C1 segment of cervical spinal cord (tissue), 14 donors: ENCODE measurements at places on chromosomes 5 and 9.

DNA sequence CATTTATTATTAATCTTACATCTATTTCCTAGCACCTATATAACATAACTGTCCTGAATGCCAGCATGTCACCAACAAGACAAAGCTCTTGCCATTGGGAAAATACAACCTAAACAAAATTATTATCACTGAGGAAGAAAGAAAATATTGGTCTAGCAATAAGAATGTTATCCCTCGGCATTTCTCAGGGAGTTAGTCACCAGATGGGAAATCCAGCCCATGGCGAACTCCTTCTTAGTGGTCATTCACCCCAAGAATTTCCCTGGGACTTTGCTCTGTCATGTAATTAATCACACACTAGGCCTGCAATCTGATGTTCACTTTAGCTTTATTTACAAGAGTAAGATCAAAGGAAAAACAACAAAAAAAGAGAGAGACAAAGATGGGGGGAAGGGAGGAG lies 56.1 kb upstream of the TAS2R1 start:
- no peak for DNase-seq

DNA sequence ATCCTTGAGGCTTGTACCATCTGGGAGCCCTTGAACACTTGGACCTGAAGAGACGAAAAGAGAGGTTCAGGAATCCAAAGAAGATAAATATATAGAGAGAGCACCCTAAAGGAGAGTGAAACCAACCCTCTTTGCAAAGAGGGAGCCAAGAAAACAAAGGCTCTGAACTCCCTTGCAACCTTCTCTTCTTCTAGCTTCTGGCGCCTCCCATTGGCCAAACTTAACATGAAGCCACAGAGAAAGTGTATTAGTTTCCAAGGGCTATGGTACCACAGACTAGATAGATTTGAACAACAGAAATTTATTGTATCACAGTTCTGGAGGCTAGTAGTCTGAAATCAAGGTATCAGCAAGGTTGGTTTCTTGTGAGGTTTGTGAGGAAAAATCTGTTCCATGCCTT lies 175.1 kb downstream of the HCN1 start:
- no peak for DNase-seq

GRCh38 chr5:56110646-56111403 lies 116.1 kb upstream of the IL6ST start:
- DNase-seq, result no peak

GRCh38 chr9:123373946-123374345 lies 17.9 kb downstream of the CRB2 start:
- no peak for DNase-seq

- DNase-seq, result no peak
These were observed 41.6 kb downstream of the RAB14 start for GRCh38 chr9:121160025-121160424.

DNA sequence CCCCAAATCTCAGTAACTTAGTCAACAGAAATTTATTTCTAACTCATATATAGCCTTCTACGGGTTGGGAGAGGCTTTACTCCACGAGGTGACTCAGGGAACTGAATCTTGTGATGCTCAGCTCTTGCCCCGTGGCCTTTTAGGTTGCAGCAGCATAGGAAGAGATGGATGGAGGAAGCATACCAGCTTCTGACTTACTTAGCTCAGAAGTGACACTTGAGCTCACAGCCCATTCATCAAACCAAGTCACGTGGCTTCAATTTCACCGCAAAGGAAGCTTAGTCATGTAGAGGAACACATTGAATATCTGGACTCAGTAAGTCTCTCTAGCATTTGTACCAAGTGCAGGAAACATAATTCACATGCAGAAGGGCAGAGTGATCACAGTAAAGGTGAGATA lies 124.1 kb upstream of the KCNN2 start:
- no peak for DNase-seq

- DNase-seq, result peak; percentile 47
These were observed at the start of gene HSPB3 for GRCh38 chr5:54455413-54456157. TSS of gene HSPB3 (plus strand) at chr5:54455699. CDS start at chr5:54455790, 91 bp downstream.

DNA sequence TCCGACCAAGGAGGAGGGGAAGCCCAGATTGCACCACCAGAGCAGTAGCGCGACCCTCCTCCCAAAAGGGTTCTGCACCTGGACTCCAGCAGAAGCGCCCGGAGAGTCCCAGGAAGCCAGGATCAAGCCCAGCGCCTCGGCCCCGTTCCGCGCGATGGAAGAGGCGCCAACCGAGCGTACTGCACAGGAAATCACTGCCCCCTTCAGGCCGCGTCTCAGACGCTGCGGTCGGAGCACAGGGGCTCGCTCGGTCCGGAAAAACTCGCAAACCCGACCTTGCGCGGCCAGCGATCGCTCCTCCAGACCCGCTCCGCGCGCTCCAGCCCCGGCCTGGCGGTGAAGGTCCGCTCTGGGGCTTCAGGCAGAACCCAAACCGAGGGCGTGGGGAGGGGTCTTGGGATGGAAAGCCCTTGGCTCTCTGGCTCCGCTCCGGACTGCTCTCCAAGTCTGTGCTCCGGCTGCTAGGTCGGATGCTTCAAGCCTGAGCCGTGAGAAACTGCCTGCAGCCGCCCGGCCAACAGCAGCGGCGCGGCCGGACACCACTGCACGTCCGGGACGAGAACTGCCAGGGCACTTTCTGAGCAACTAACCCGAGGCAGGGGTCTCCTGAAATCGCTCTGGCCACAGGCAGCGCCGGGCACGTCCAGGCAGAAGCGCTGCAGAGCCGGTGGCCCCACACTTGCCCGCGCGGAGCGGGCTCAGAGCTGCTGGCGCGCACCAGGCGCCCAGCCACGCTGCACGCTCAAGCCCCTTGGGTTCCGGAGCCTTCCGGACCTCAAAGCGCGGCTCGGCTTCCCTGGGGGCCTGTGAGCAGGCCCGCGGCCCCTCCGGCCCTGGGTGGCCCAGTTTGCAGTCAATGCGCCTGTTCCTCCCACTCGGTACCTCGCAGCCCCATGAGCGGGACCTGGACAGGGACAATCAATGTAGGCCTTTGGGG lies 1.3 kb downstream of the GABBR2 start:
- DNase-seq, result no peak

DNA sequence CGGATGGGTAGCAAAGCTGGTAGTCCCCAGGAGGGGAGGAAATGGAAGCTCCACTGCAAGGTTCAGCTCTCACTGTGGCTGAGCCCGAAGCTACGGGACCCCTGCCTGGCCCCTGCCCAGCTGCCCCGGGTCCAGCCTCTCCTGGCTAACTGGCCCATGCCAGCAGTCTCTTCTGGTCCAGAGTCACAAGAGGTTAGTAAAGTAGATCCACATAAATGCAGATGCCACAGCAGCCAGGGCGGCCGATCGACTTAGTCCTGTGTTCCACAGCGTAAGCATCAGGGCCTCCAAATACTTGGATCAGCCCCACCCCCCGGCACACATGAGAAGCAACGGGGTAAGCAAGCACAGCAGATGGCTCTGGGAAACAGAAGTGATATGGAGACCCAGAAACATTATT lies 42.1 kb downstream of the MRPL36 start:
- no peak for DNase-seq

- DNase-seq, result no peak
These were observed 35.3 kb upstream of the MACIR start for GRCh38 chr5:103223031-103223955.

DNA sequence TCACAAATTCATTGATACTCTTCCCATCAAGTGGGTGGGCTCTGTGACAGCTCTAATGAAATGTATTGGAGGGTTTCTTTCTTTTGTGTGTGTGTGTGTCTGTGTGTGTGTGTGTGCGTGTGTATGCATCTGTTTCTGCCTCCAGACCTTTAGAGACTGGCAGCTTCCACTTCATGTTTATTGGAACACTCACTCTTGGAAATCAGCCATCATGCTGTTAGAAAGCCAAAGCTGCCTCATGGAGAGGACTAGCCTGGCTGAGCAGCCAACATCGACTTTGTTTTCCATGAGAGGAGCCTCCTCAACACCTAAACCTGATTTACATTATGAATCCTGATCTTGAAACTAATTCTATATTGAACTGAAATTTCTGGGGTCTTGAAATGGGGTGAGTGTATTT lies 128.5 kb upstream of the FAM174A start:
- no peak for DNase-seq

DNA sequence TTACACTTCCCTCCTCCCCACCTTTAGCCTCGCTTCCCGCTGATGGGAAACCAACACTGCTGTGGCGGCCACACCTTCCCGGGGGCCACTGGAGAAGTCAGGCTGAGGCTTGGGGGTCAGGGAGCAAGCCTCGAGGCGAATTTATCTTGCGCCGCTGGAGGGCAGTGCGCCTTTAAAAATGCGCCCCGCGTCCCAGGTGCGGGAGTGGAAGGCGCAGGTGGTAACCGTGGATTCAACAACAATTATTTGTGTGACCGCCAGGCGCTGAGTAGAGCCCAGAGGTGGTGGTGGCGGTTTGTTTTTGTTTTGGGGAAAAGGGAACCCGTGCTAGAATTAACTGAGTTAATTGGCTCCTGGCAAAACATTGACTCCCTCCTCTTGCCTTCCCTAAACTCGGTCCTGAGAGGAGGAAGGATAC lies 1.1 kb downstream of the CFAP77 start:
- no peak for DNase-seq

- no peak for DNase-seq
These were observed 609.9 kb downstream of the ACTL7B start for GRCh38 chr9:108245901-108246300.

DNA sequence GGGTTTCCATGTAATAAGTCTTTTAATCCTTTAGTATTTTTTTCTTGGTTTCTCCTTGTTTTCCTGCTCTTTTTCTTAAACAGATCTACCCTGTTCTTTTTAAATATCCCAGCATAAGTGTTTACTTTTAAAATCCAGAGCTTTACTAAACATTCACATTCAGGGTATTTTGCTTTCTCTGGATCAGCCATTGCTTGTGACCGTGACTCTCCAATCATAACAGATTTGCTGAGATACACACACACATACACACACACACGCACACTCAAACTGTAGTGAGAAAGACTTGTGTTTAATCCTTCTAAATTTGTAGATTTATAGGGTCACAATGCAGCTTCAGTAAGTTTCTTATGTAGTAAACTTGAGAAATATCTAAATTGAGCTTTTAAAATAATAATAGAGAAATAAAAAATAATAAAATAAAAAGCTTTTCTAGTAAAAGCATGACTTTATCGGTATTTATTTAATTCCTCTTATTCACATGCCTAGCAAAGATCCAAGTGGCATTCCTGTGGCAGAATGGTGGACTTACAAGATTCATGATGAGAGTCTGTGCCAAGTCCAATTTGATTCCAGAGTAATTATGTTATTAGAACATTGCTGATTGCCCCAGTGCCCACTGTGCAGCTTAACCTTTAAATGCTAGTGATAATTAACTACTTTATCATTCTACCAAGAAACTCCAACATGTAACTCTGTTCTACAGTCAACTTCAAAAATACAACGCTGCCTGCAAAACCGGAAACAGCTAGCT lies 129.0 kb downstream of the TLE4 start:
- DNase-seq, result no peak

DNA sequence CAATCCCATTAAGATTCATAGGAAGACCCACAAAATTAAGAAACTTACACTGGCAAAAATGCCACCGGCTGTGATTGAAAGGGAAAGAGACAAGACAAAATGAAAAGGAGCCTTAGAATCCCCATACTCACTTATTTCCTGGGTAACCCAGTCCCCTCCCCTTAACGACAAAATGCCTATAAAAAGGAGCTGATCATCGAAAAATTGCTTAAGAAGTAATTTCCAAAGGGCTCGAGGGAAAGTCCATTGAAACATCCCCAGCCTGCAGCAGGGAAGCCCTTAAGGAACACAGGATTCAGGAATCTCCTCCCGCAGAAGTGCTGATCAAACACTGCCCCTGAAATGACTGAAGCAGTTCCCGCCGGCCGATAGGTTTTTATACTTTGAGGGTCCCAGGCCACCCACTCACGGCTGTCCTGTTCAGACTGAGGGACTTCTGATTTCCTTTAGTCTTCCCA lies 677 bp upstream of the ZNF79 start:
- no peak for DNase-seq

- DNase-seq, result no peak
These were observed 8.6 kb downstream of the FSTL4 start for GRCh38 chr5:133603711-133604110.

GRCh38 chr9:93479726-93480125 lies 26.3 kb upstream of the FAM120AOS start:
- DNase-seq, result no peak

DNA sequence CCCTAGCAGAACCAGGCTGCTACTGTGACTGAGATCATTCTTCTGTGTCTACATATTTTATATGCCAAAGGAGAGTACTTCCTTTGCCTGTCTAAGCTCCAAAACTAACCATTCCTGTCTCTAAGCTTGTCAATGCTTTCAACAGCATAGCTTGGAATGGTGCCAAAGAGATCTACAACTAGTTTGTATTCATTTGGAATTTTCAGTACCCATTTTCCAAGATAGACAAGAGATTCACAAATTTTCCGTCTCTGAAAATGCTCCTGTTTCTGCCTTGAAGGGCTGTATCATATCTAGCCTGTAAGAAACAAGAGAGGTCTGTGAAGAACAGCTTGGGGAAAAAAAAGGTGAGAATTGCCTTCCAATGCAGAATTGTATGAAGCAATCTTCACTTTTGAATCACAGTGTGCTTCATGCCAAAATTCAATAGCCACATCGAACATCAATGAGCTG lies 334.4 kb upstream of the ACTBL2 start:
- DNase-seq, result no peak

GRCh38 chr5:132233811-132234683 lies 6.4 kb upstream of the P4HA2 start:
- no peak for DNase-seq

- no peak for DNase-seq
These were observed 170.1 kb upstream of the PITX1 start for GRCh38 chr5:135204151-135204600.

- no peak for DNase-seq
These were observed 235.7 kb downstream of the CDK5RAP2 start for GRCh38 chr9:120344230-120344629.

GRCh38 chr9:91043056-91043810 lies 241.6 kb downstream of the SYK start:
- no peak for DNase-seq

DNA sequence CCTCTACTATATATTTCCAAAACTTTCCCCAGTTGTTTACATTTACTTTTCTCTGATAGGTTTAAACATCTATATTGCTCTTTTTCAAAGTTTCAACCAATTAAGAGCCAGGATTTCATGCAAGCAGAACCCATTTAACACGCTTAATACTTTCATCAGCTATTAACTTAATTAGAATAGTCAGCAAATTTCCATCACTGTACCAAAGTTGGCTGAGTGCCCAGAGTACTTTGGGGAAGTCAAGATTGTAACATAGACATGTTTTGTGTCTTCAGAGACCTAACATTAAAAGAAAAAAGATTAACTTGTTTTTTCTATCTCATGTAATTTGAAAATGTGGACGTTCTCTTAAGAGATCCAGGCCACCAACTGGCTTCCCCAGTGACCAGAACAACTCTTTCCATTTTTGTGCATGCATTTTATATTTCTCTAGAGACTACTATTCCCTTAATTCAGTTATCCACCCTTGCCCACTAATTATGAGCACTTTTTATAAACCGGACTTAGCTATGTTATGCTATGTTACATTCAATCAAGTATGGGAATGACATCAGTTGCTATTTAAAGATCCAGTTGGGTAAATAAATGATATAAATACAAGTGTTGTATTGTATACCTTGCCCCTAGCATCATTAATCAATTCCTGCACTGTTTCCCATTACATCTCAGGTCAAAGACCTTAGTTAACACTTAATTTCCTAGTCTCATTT lies 478.1 kb upstream of the NMUR2 start:
- no peak for DNase-seq

GRCh38 chr9:28293369-28294090 lies 720.2 kb upstream of the C9orf72 start:
- no peak for DNase-seq

GRCh38 chr5:124315741-124316415 lies 430.6 kb downstream of the ZNF608 start:
- no peak for DNase-seq
